ENCODE measurements at places on chromosomes 3 and 15. TPM values are rescaled to one million over a fixed set of nuclear protein-coding genes. Genes with fewer than 3 reads are reported as not detected.

DNA sequence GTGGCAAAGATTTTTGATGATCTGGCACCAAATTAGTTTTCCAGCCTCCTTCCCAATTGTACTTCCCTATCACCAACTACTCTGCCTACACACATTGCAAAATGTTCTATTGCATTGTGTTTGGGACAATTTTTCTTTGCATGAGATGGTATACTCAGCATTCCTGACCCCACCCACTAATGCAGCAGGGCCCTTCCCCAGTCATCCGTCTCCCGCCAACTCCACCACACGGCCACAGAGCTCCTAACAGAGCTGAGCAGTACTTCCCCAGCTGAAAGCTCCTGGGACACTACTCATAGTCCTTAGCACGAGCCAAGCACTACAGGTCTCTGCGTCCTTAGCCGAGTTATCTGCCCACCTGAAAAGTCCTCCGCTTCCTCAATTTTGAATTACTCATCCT lies 34.2 kb downstream of the TXNRD3 start:
- DNase-seq = no peak

DNA sequence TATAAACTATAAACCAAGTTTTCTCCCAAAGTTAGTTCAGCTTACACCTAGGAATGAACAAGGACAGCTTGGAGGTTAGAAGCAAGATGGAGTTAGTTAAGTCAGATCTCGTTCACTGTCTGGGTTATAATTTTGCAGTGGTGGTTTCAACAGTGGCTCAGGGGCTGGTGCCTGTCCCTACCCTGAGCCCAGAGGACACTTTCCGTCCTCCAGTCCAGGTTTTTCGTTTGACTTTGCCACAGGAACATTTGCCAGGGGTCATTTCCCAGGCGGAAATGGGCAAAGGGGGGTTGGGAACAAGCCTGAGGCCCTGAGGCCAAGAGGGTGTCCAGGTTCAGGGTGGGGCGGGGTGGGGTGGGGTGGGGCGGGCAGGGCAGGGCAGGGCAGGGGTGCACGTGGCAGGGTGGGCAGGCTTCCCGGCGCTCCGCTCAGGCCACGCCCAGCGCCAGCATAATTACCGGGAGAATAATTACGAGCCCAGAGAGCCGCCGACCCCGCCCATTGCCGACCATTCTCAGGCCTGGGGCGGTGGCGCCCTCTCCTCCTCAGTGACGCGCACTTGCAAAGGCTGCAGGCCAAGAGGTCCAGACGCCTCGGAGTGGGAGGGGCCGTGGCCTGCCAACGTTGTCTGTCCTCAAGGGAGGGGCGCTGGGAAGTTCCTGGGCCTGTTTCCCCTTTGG lies 70.4 kb downstream of the KLF13 start:
- DNase-seq = no peak

DNA sequence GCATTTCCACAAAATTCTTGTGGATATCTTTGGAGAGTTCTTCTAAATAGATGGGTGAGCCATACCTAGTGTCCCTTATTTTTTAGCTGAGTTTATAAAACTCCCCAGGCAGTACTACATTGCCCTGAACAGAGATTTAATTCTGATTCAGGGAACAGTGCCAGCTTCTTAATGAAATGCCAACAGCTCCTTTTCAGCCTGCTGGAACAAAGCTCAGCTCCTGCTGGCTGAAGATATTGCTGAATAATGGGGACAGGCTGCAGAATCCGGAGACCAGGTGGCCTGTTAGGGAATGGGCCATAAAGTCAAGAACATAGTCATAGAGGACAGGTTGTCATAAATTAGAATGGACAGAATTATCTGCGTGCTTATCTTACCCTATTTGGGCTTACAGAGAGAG lies 8.9 kb downstream of the HGD start:
- DNase-seq = no peak

- DNase-seq = no peak
These were observed 21.1 kb upstream of the IQCF6 start for GRCh38 chr3:51799879-51800749.

DNA sequence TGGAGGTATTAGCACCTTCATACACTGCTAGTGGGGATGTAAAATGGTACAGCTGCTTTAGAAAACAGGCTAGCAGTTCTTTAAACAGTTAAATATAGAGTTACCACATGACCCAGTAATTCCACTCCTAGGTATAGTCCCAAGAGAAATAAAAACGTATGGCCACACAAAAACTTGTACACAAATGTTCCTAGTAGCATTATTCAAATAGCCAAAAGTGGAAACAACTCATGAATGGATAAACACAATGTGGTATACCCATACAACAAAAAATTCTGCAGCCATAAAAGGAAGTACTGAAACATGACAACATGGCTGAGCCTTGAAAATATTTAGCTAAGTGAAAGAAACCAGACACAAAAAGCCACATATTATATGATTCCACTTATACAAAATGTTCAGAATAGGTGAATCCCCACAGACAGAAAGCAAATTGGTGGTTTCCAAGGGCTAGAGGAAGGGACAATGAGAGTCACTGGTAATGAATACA lies 40.8 kb upstream of the KLF13 start:
- DNase-seq = no peak

DNA sequence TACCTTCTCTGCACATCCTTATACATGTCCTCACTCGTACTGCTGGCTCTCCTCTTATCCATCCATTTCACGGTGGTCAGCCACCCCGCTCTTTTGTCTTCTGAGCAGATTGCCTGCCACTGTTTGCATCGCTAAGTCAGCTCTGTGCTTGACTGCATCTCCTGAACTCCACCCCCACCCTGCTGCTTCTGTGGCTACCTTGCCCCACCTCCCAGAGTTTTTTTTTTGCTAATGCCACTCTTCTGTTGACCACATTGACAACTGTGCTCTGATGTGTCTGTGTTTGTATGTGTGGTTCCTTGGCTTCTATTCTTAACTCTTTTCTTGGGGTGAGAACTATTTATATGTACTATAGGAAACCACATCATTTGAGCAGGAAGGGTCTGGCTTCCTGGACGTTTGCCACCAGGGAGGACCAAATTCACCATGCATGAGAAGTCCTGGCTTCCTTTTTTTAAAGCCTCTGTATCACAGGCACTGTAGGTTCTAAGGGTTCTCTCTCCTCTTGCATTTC lies 12.8 kb upstream of the MTMR10 start:
- peak; percentile 69 for DNase-seq

GRCh38 chr3:136787349-136787748 lies 31.6 kb upstream of the SLC35G2 start:
- DNase-seq = no peak

DNA sequence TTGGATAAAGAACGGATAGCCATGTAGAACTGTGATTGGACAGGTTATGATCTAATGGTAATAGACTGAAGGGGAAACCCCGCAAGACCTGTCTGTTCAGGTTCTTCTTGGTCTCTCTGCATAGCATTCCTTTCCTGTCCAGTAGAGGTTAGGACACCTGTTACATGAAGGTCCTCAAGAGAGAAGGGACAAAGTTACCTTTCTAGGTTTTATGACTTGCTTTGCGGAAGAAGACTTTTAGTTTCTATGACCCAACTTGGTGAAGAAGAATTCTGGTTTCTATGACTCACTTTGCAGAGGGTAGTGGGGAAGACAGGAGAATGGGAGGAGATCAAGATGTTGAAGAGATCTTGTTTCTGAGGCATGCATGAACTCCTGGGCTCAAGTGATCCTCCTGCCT lies 97.9 kb upstream of the C3orf80 start:
- DNase-seq = no peak

DNA sequence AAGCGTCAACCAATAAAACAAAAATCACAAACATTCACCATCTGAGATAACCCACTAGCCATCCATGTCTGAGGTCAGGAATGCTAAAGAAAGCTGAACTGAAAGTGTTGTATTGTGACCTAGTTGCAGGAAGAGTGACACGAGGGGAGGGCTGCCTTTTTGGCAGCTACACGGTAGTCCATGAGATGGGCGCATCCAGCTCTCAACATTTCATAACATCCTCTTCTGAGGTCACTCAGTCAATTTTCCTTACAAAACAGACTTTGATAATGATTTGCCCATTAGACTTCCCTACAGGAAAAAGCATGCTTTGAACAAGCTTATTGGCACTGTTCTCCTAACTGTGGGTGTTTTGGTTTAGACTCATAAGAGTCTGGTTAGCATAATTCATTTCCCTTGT lies 15.4 kb upstream of the SHF start:
- no peak for DNase-seq

GRCh38 chr3:111336511-111336910 lies 205.5 kb upstream of the CD96 start:
- DNase-seq = no peak

DNA sequence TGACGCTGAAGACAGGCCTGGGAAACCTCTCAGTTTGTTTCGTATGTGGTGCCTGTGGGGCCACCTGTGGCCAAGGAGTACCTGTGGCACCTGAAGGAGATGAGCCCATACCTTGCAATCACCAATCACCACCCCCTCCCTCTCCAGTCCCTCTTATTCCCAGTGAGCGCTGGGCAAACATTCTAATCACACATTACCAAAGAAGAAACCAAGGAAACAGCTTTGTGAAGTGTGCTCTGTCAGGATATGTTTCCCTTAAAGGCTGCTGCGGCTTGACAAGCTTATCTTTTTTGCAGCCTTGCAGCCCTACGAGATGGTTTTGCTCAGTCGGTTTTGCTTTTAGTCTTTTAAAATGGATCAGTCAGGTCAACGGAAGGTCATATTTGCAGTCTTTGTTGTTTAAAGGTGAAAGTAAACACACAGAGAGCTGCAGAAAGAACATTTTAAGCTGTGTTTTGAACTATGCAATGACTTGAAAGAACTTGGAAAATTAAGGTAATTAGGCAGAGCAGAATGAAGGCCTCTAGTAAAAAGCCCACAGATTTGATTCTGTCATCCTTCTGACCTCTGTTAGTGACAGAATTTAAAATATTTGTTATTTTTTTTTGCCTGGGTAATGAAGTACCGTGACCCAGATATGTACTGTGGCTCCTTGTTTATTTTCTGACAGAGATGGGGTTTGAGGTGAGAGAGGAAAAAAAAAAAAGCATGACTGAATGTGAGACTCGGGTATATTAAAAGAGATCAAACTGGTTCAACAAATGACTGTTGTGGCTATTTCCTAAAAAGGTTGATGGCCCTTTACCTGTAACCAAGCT lies 461.4 kb downstream of the NSUN3 start:
- no peak for DNase-seq

THRB gene
- total RNA-seq = 0.22 TPM

TRAIP gene
- total RNA-seq = 14.0 TPM

SUSD5 gene
- total RNA-seq = not detected

TM4SF1 gene
- total RNA-seq = not detected

CTXN2 gene
- not detected for total RNA-seq

RARRES1 gene
- not detected for total RNA-seq

CALML4 gene
- total RNA-seq = 18.7 TPM

Data from natural killer cell treated with Interleukin-12 subunit alpha and Interleukin-12 subunit beta and Interleukin-15 and Interleukin-18, amount 100 ng/mL, for 72 hours (primary cell).